ENCODE measurements at places on chromosomes 7 and 10.

GRCh38 chr10:26858707-26859034 lies 2.1 kb downstream of the ABI1 start:
- DNase-seq, result no peak

GRCh38 chr10:113244750-113245149 lies 294.7 kb downstream of the TCF7L2 start:
- no peak for DNase-seq

- DNase-seq, result no peak
Measured at GRCh38 chr10:89364531-89364930, 13.3 kb upstream of the IFIT1B start.

- DNase-seq, result peak; percentile 56
Measured at GRCh38 chr7:11170863-11171568, 197.3 kb downstream of the PHF14 start.

- peak; percentile 50 for DNase-seq
Measured at GRCh38 chr7:31883761-31884164, 186.4 kb downstream of the PDE1C start.

GRCh38 chr10:9875353-9875752 lies 1142.3 kb upstream of the CELF2 start:
- no peak for DNase-seq

DNA sequence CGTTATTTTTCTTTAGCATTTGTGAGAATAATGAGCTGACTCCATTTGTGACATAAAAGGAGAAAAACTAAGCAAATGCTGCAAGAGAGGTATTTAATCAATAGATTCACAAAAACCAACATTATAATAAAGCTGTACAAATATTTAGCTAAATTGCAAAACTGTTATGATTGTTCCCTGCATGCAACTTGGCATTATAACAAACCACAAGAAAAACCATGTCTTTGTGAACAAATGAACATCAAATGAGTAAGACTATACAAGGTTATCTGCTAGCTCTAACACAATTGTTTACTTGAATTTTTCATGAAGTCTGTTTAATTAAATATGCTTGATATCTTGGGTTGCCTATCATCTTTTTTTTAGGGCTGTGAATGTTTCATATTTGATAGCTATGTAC lies 50.8 kb upstream of the PPP1R9A start:
- DNase-seq, result no peak

GRCh38 chr10:57338823-57339558 lies 928.7 kb downstream of the IPMK start:
- DNase-seq, result peak; percentile 47

GRCh38 chr7:107372298-107372697 lies 97.6 kb upstream of the GPR22 start:
- no peak for DNase-seq

DNA sequence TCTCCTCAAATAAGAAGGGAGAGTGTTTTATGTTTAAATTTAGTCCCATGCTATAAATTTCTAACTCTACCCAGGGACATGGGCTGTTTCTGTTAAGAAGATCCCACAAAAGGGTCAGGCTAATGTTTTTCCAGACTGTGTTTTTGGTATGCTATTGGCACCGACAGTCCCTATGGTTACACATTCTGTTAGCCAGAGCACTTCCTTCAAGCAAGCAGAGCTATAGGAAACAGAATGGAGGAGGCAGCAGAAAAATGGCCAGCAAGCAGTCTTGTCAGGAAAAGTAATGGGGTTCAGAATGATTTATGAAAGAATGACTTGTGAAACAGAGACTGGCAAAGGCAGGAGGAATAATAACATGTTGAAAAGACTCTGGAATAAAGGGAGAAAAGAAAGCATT lies 44.8 kb upstream of the PHYHIPL start:
- no peak for DNase-seq

DNA sequence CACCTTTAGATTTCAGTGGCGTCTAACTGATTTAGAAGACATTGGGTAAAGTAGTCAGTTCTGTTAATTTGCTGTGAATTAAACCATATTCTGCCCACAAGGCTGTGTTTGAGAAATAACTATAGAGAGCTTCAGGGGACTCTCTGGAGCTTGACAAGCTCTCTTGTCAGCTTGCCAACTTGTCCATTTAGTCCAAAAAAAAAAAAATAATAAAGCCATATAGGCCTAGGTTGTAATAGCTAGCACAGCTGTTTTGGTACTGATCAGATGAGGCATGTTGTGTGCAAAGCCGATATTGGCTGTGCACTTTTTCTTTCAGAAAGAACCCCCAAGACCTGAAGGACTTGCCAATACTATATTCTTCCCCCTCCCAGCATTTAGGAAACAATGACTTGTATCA lies 20.2 kb upstream of the ZNF282 start:
- DNase-seq, result no peak

GRCh38 chr10:78684947-78685346 lies 383.8 kb upstream of the ZMIZ1 start:
- DNase-seq, result no peak

GRCh38 chr7:104958371-104958865 lies 55.6 kb upstream of the KMT2E start:
- DNase-seq, result no peak

DNA sequence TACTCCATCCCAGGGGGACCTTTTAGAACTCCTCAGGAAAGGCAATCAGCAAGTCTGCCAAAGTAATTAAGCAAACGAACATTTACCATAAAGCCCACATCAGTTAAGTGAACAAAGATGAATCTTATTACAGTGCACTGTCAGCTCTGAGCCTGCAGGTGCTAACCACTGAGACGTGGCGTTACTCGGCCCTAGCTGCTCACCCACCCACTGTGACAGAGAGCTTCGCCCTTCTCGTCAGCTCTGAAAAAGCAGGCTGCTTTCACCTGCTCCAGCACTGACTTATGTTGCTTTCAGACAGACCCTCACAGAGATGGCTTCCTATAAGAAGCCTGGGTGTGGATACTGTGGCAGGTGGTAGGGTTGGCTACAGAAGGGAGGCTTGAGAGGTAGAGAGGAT lies 57.7 kb upstream of the KCNIP2 start:
- DNase-seq, result no peak

- DNase-seq, result no peak
Measured at GRCh38 chr10:52979295-52979990, 206.9 kb upstream of the MBL2 start.

GRCh38 chr7:23918856-23919255 lies 208.8 kb downstream of the STK31 start:
- no peak for DNase-seq

DNA sequence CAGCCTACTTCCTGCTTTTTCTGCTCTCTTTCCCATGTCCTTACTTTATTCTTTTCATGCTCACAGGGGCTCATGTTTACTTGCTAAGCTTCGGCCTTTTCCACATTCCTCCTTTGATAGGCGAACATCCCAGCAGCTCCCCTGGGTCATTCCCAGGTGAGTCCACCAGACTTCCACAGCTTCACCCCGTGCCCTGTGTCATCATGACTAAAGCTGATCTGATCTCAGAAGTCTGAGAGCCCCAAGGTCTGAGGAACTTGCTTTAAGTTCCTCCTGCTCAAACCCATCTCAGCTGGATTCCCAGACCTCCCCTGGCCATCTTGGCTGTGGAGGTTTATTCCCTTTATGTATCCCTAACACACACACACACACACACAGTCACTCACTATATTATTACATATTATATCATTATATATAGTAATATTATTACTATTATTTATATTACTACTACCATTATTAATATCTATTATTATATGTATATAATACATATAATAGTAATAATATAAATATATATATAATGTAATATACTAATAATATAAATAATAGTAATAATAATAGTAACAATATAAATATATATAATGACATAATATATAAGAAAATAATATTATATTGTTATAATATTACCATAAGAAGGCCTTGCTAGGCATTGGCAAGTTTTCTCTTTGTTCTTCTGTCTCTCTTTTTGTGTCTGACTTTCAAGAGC lies 295.9 kb downstream of the PTEN start:
- DNase-seq, result no peak

DNA sequence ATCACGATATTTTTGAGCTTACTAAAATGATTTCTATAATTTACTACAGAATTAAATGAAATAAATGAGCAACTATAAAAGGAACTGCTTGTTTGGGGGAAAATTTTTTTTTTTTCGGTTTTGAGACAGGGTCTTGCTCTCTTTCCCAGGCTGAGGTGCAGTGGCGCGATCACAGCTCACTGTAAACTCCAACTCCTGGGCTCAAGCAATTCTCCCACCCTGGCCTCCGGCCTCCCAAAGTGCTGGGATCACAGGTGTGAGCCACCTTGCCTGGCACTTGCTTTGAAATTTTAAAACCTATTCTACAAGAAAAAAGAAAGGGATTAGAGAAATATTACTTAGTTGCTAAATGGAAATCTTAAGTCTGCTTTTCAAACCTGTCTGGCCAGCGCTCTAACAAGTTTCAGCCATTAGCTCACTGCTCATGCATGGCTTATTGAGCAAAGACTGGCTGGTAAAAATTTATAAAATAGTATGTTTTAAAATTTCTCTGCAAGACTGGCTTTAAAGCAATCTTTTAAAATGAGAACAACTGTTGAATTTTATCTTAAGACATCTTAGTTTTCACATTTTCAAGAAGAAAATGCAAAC lies 144.0 kb downstream of the ATE1 start:
- no peak for DNase-seq

- DNase-seq, result no peak
Measured at GRCh38 chr7:129723679-129724078, 112.2 kb downstream of the NRF1 start.

DNA sequence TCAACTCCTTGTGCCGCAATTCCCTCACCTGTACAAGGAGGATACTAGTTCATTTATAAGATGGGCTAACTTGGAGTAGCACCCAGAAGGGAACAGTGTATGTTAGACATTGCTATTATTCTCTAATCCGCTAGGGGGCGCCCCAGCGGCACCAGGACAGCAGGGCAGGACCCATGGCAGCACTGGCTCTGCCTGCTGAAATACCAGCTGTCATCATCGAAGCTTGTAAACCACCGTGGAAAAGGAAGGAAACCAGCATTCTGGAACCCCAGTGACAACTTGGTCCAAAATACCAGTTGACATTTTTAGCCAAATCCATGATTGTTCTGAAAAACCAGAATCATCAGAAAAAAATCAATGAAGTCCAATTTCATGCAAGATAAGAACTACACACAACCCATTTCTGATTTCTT lies 134.4 kb downstream of the ITGA8 start:
- DNase-seq, result peak; percentile 46

DNA sequence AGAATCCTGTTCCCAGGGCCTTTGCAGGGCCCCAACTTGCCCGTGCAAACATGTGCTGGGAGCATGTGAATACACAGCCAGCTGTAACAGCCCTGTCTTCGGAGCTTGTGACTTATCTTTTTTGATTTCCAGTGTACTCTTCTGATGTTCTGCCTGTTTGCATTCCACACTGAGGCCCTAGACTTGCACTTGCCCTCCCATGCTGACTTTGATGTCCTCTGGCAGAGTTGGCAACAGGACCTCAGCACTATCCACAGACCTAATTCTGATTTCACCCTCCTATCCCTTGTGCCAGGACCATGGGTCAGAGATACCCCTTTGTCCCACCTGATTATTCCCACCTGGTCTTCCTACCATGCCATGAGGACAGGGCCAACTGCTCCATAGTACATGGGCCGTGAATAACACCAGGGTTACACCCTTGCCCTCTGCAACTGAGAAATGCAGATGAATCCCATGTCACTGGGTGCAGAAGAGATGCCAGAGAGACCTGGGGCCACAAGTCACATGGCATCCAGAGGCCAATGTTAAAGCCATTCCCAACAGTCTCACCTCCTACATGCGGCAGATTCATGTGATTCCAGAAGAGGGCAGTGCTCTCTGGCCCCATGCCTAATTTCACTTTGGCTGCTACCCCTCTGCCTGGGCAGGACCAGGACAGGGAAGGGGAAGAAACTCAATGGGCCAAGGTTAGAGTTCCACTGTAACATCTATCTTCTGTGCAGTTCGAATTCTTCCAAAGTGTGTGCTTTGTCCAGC lies 43.0 kb downstream of the SCRN1 start:
- DNase-seq, result peak; percentile 4

- DNase-seq, result peak; percentile 25
Measured at GRCh38 chr7:28296571-28297483, 115.5 kb upstream of the CREB5 start.

DNA sequence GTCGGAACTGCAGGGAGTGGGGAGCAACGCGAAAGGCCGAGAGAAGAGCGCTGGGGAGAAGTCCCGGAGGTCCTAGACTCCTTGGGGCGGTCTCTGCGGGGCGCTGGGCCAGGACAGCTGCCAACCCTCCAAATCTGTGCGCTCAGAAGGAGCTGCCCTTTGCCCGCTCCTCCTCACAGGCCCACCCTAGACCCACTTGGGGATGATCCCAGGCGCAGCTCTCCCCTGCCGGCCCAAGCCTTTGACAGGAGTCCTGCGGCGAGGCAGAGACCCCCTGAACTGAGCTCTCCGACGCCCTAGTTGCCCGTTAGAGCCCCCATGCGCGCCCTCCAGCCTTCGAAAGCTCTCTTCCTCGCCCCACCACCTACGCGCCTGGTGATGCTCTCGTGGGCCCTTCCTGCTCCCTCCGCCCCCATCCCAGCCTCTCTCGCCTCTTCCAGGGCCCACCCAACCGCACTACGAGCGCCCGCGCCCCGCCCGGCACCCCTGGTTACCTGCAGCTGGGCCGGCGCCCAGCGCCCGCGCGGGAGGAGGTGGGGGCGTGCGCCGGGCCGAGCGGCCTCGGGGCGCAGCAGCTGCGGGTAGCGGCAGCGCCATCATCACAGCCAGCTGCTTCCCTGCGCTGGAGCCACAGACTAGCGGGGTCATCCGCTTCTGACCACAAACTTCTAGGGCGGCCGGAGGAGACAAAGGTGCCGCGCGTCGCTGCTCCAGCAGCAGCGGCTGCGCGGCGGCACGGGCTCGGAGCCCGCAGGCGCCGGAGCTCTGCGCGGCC lies 353.4 kb downstream of the DNAJB6 start:
- no peak for DNase-seq

DNA sequence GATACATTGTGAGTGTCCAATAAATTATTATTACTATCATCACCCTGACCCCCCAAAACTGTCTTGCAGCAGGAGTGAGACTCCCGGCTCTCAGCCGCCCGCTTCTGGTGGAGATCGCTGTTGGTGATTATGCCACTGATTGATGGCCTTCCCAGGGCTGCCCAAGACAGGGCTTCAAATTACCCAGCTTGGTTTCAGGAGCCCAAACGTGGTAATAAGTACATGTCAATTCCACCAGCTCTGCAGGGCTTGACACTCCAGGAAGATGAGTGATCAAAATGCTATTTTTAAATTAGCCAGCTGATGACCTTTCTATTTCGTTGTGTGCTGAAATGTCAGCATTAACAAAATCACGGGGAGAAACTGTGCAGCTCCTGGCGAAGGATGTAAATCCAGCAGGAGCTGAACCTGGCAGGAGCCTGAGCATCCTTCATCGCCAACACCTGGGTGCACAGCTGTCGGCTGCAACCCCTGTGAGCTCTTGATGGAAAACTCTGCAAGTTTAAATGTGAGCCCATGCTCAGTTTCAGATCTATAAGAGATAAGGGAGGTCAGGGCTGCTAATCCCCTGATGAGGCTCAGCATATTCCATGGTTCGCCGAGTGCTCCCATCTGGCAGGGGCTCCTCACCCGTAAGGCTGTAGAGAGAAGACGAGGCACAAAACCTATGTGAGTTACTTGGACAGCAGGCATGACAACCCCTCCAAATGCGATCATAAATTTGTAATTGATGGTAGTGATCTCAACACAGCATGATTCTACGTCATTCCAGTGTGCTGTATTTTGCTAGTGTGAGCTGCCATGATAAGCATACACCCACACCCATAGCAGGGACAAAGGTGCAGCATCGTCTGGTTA lies 446.3 kb downstream of the TCERG1L start:
- no peak for DNase-seq

GRCh38 chr7:106102387-106102966 lies 9.6 kb downstream of the SYPL1 start:
- no peak for DNase-seq

GRCh38 chr10:7915923-7916536 lies 97.7 kb downstream of the TAF3 start:
- no peak for DNase-seq

Data from AML-193 (cell line).